ENCODE measurements at places on chromosomes 6 and 20.

- DNase-seq = peak; percentile 22
These were observed 481.6 kb downstream of the ADGRB3 start for GRCh38 chr6:69116658-69117057.

- no peak for DNase-seq
These were observed 21.6 kb downstream of the KIAA1586 start for GRCh38 chr6:57068061-57068460.

- no peak for DNase-seq
These were observed 136.3 kb downstream of the TFAP2C start for GRCh38 chr20:56765172-56766073.

DNA sequence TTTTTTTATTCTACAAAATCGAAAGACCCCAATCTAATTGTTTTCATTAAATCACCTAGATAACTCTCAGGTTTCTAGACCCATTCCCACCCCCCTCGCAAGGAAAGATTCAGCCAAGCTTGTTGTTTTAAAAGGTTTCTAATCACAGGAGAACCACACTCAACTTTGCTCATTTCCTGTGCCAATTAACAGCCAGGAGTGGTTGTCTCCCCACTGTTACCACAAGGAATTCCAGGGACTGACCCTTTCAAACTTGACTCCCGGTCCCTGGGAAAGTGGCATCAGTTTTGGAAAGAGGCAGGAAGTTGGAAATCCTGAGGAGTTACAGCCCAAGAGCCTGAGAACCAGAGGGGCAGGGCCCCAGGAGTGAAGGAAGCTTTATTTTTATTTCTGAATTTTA, 561.3 kb upstream of the JAG1 start:
- no peak for DNase-seq

DNA sequence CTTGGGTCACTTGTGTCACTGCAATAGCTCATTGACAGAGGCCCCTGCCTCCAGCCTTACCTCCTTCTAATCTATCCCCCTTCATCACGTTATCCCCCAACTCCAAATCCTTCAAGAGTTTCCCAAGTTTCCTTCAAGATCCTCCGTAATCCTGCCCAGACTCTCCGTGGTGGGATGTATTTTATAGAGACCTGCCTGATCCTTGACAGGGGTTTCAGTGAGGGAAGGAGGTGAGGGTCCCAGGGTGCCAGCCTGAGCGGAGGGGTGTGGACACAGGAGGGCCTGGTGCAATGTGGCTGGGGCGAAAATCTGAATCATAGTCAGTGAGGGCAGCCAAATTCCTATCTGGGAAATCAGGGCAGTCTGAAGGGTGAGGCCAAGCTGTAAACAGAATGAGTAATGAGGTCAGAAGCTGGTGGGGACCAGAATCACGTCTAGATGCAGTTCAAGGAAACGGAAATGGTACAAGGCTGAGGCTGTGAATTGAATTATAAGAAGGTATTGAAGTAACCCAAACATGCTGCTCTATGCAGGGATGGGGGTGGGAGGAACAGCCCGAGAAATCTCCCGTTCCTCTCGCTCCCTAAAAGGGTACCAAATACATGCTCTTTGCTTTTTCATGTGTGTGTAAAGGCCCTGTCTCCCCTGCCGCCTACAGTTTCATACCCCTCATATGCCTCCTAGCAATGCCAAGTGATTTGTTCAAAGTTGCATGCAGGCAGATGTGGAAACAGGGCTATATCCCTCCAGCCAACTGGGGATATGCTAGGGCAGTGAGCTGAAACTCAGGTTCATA, 35.4 kb upstream of the PIM1 start:
- no peak for DNase-seq

DNA sequence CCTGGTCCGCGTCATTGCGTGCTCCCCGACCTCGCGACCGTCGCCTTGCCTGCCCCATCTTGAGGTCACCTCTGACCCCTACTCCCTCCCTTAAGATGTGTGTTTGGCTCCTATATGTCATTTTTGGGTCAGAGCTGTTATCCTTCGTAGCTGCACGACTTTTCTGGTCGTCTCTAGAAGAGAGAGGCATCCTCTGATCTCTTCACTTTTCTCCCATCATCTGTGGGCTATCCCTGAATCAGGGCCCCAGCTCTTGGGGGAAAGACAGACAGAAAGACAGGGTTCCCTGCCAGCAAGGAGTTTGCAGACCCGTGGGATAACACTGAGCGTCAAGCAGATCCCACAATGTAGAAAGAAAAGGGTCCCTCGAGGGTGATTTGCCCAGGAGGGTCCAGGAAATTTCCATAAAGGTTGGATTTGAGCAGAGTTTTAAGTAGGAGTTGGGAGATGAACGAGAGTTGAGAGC, 555 bp downstream of the FAM120B start:
- DNase-seq = no peak

- no peak for DNase-seq
These were observed 115.8 kb downstream of the TRERF1 start for GRCh38 chr6:42335896-42336295.

- no peak for DNase-seq
These were observed 43.3 kb downstream of the TMEM244 start for GRCh38 chr6:129817821-129818220.

DNA sequence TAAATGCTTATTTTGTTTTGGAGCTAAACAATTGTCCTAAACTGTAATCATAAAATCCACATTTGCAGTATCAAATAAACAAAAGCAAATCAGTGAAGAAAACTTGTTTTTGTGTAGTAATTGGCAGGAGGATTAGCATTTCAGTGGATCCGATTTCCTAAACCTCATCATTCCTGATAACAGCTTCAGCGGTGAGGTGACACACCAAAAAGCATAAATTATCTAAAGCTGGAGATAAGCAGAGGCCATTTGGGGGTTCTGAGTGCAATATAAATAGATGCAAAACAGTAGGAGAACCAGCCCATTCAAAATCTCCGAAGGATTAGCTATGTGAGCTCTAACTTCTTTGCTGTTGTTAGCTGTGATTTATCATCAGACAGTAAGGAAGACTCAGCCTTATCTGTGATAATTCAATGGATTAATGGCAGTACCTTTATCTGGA, 235.8 kb downstream of the EPHA7 start:
- no peak for DNase-seq

DNA sequence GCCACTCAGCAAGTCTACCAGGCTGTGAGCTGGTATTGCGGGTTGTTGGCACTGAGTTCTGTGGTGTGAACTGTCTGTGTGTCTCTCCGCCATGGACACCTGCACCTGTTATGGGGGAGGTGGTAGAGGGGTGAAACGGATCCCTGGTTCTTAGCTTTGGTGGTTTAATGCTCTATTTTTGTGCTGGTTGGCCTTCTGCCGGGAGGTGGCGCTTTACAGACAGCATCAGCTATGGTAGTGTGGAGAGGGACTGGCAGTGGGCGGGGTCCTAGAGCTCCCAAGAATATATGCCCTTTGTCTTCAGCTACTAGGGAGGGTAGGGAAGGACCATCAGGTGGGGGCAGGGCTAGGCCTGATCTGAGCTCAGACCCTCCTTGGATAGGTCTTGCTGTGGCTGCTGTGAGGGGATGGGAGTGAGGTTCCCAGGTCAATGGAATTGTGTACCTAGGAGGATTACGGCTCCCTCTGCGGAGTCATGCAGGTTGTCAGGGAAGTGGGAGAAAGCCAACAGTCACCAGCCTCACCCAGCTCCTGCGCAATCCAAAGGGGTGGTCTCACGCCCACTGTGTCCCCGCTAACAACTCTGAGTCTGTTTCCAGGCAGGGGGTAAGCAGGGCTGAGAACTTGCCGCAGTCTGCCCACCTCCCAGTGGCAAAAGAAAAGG, 154.3 kb downstream of the CCDC170 start:
- no peak for DNase-seq

DNA sequence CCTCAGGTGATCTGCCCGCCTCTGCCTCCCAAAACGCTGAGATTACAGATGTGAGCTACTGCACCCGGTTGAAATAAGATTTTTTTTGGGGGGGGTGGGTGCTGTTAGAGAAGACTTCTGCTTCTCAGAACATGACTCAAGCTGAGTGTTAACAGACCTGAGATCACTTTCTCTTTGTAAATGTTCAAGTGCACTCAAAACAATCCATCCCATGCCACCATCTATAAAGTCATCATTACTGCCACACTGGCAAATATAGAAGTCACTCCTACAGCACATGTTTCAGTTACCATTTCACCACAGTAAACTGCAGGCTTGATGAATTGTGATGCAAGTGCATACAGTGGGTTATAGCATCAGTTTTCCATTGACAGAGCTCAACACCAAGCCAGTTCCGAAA, 9.0 kb downstream of the VPS16 start:
- no peak for DNase-seq

DNA sequence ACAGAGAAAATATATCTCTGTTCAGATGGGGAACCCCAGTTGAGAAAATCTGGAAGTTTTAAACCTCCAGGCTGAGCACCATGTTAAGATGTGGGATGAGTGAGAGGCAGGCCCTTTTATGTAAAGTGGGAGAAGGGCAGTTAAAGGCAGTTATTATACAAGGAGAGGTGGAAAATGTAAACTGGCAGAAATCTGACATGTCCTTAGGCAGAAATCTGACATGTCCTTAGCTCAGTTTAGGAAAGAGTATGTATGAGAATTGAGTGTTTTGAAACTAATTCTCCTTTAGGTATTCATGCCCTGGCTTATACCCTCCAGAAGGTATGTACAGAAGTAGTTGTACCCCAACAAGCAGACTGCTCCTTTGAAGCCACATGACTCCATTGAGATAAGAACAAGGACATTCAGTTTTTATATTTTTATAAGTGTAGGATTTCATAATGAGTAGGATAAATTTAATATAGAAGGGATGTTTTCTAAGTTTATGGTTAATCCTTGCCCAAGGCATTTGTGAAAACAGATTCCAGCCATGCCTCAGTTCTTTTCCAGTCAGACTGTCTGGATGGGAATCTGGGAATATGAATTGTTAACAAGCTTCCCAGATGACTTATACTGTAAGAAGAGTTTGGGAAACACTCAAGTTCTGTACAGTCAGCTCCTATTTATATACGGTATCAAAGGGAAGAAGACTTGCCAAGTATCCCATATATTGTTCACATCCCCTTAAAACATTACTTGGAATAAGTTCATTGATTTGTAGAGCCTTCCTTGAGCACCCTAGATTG, 87.7 kb downstream of the SCAND1 start:
- DNase-seq = no peak

- DNase-seq = peak; percentile 10
These were observed 600 bp downstream of the XPO5 start for GRCh38 chr6:43575105-43575771.

DNA sequence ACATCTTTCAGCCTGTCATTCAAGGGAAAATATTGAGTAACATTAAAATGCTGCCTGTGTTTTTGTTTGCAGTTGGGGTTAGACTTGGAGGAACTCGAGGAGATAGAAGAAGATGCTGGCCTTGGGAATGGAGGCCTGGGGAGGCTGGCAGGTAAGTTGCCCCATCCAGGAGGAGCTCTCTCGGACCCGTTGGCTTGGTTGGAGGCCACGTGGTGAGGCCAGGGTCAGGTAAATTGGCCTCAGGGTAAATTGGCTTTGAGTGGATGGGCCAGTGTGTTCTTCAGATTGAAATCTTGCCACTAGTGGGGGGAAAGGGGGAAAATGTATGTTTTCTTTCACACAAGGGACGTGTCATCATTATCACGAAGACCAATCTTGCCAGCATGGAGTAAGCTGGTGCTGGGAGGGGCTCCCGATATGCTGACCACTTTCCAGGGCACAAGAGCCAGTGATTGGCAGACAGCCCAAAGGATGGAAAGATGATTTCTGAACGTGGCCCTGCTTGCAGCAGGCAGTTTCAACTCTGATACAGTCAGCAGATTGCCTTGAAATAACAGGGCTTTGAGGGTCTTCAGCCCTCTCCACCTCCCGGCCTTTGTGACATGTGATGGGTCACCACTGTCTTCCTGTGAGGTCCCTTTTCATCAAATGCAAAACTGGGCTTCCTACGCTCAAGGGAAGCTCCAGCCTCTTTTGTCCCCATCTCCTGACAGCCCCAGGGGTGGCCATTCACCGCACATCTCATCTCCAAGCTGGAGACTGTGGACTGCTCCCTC, 21.4 kb downstream of the PYGB start:
- DNase-seq = no peak

DNA sequence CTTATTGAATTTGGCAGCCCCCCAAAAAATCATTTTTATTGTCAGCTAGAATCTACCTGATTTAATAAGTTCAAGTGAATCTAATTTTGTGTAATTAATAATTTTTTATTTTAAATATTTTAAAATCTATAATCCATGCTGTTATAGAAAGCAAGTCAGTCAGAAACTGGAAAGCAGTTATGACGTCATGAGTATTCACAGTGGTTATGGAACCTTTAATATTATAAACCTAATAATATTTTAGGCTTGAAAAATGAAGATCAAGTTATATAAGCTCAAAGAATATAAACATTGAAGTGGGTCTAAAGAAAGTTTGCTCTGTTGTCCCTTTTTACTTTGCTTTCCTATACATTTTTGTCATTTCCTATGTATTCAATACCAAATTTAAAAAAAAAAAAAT, 1075.1 kb upstream of the EPHA7 start:
- DNase-seq = no peak

- DNase-seq = no peak
These were observed 77.1 kb upstream of the MRPS10 start for GRCh38 chr6:42294759-42295158.

DNA sequence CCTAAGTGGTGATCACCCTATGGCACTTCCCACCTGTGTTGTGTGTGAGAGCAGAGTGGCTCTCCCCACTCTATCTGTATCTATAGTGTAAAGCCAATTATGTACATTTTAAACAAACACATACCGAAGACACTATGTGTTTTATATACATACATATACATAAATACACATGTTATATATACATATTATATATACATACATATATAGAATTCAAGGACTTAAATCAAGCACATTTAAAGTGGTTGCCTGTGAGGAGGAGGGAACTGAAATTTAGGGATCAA, 246.6 kb downstream of the LY86 start:
- no peak for DNase-seq

- no peak for DNase-seq
These were observed 325.9 kb downstream of the TAF4 start for GRCh38 chr20:61739832-61740118.

DNA sequence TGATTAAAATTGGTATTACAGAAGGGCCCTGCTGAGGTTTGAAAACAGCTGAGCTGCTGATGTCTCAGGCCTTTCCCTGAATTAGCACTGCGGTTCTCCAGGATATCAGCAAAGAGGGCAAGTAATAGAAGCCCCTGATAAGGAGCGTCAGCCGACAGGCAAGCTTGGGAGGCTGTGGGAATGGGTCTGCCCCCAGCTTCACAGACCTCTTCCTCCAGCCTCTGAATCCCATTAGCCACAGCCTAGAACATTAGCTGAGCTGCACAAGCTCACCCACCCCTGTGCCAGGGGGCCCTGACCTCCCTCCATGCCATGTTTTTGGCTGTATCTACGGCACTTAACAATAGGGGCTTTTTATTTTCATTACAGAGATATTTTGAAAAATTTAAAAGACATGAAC, 59.9 kb downstream of the VAPB start:
- no peak for DNase-seq

DNA sequence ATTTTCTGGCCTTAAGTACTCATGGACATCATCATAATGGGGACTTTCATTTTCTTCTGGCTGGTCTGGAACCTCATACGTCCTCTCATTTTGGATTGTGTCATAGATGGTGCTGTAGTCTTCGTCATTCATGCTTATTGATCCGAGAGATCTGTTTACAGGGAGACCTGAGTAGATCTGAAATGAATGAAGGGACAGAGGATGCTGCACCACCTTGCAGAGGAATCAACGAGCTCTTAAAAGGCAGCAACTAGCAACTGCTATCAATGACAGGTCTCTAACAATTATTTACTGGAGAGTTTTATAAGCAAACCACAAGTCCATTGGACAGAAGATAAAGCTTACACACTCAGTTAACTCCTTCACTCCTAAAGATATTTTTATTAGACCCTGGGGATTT, 49.7 kb upstream of the ENPP4 start:
- DNase-seq = no peak

Measured in Ammon's horn (tissue), 1 donor.